ENCODE measurements at places on chromosomes 2 and 18.

- DNase-seq: no peak
Observed at GRCh38 chr2:200964498-200964897, 1.0 kb upstream of the ORC2 start.

DNA sequence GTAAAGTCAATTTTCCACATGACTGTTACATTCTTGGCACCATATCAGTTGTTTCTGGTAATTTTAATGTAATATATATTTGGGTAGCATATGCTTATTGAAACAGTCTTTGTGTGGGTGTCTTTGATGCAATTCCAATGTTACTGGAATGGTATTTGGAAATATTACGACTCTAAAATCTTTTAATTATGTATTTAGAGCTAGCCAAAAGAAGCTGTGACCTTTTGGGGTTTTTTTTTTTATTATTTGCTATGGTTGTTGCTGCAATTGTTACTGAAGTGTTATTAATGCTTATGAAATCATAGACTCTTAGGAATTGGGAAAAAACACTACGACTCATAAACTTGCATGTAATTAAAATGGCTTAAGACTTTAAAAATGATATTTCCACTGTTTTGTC is 95.9 kb downstream of the AOX1 start:
- no peak for DNase-seq

GRCh38 chr2:188622601-188623260 is 331.1 kb downstream of the GULP1 start:
- DNase-seq: no peak

- DNase-seq: no peak
Observed at GRCh38 chr2:84838434-84839145, 42.3 kb downstream of the TRABD2A start.

- no peak for DNase-seq
Observed at GRCh38 chr2:149587950-149588487, 444 bp upstream of the MMADHC start.

GRCh38 chr2:177234267-177234666 is 21.7 kb downstream of the HNRNPA3 start:
- no peak for DNase-seq
